ENCODE measurements at places on chromosomes 1 and 21. TPM values are rescaled to one million over a fixed set of nuclear protein-coding genes. Genes with fewer than 3 reads are reported as not detected.

GRCh38 chr1:10007169-10007568 is 10.1 kb downstream of the RBP7 start:
- DNase-seq = no peak

FCRL6 gene
- total RNA-seq = not detected

- DNase-seq = no peak
Observed at GRCh38 chr1:248805876-248806275, 19.8 kb downstream of the SH3BP5L start.

- no peak for DNase-seq
Observed at GRCh38 chr21:40623528-40623927, 223.4 kb downstream of the DSCAM start.

GRCh38 chr1:243667591-243667990 is 182.5 kb downstream of the AKT3 start:
- DNase-seq = no peak

DNA sequence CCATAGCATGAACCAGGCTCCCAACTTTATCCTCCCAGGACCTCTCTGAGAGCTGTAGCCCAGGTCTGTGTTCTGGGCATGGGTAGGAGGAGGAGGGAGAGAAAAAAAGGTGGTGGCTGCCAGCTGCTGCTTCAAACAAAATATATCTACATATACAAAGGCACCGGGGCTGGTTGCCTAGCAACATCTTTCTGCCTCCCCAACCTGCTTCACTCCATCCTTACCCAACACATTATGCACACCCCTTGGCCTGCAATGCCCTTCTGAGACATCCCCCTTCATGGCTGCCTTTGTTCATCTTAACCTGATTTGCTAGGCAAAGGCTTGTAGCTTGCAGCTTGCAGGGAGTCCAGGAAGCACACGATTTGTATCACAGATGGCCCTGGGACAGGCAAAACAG is 27.2 kb upstream of the ATP1A1 start:
- no peak for DNase-seq

DNA sequence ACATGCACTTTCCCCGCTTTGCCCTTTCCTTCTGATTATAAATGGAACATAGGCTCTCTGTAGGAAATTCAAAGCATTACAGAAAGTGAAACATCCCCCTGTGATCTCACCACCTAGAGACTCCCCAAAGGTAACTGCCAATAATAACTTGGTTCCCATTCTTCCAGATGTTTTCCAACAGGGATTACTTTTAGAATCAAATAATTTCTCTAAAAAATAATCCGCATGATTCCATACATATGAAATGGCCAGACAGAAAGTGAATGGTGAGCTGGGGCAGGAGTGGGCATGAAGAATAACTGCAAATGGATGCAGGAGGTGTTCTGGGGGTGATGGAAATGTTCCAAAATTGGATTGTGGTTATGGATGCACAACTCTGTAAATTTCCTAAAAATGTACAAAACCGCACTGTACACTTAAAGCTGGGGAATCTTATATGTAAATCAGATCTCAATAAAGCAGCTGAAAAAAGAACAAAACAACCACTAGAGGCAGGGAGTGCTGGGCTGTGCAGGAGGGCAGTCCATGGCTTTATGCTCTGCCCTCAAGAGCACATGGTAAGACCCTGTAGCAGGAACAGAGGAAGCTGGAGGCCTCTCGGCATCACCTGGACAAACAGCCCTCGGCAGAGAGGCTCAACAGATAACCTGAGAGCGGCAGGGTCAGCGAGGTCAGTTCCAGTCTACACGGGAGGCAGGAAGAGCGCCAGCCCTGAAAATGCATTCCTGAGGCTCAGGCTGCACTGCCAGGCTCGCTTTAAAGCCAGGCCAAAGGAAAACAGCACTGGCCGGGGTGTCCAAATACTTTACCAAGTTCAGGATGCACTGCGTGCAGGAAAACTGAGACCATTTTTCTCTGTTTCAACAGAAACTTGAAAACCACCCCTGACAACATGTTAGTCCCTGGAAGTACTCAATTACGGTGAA is 39.7 kb downstream of the CAPZB start:
- DNase-seq = peak; percentile 49

DNA sequence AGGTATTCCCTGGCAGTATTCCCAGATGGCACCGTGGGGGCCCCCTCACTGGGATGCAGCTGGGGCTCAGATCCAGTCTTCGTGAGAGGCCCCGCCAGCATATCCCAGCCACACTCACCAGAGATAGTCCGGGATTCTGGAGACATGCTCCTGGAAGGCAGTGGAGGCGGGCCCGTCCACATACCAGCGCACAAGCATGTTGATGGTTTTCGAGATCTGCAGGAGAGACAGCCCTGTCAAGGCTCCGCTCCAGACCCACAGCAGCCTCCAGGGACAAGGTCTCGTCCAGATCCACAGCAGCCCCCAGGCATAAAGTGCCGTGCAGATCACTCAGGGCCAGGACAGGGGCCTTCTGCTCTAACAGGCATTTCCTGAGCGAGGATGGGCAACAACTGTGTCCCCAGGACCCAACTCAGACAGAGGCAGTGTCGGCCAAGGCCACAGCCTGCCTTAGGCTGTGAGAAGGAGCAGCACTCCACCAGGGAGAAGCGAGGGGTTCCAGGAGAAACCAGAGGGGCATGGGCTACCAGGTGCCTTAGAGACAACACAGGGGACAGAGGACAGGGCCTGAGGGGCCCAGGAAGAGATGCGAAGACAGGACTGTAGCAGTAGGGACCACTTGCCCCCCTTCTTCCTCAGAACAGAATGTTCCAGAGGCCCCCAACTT is 14.8 kb downstream of the LSS start:
- no peak for DNase-seq

PPM1J gene
- total RNA-seq = 0.10 TPM

NOTCH2NLA gene
- total RNA-seq = 12.8 TPM

CR1L gene
- not detected for total RNA-seq

OR10K1 gene
- not detected for total RNA-seq

ADORA3 gene
- not detected for total RNA-seq

GRCh38 chr1:1292442-1292779 is 12.2 kb downstream of the SCNN1D start:
- DNase-seq = no peak

DNA sequence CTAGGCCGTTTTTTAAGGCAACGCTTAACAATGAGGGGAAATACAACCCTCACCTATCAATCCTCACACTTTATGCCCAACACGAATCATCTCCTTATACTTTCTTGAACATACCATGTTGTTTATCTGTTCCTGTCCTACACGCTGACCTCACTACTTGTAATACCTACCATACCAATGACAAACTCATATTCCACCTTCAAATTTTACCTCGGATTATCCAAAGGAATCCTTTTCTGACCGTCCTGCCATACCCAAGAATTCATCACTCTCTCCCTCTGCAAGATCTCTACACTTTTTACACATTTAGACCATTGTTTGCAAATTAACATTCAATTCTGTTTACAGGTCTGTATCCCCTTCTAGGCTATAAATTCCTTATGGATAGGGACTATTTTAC is 64.4 kb upstream of the GUCA2A start:
- no peak for DNase-seq

NIPAL3 gene
- 22.8 TPM for total RNA-seq

DNA sequence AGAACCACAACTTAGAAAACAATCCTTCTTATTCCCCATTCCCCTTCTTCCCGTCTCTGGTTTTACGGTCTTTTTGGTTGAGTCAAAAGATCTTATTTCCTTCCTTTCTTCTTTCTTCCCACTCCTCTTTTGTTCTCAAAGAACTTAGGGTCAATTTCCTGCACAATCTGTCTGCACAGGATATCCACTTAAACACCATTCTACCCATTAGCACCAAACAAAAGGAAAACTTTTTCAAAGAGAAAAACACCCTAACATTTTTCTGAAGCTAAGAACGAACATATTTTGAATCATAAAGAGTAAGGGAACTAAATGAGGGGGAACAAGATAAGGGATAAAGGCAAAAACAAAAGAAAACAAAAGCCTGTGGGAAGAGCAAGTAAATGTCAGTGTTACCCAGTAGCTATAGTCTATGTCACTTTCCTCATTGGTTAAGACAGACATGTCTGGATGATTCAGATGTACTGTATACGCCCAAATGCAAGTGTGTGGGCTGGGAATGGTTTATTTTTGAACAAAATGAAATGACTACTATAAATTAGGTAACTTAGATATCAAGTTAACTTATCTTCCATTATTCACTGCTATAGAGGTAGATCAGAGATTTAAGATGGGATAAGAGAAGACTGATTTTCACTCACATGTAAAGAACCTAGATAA is 59.9 kb downstream of the TOR3A start:
- DNase-seq = peak; percentile 41

GRCh38 chr1:198624648-198624980 is 14.2 kb upstream of the PTPRC start:
- DNase-seq = no peak

MFSD2A gene
- 9.5 TPM for total RNA-seq

DNA sequence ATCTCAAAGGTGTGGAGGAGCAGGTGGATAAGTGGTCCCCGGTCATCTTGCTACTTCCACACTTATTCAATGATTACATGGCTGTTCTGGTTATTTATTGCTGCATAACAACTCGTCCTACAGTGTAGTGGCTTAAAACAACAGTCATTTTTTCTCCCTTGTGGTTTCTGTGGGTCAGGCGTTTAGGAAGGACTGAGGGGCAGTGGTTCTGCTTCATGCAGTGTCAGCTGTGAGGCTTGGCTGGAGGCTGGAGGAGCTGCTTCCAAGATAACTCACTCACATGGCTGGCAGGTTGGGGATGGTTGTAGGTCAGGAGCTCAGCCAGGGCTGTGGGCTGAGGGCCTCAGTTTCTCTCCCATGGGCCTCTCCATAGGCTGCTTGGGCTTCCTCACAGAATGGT is 5.9 kb upstream of the SLC6A17 start:
- no peak for DNase-seq

DNA sequence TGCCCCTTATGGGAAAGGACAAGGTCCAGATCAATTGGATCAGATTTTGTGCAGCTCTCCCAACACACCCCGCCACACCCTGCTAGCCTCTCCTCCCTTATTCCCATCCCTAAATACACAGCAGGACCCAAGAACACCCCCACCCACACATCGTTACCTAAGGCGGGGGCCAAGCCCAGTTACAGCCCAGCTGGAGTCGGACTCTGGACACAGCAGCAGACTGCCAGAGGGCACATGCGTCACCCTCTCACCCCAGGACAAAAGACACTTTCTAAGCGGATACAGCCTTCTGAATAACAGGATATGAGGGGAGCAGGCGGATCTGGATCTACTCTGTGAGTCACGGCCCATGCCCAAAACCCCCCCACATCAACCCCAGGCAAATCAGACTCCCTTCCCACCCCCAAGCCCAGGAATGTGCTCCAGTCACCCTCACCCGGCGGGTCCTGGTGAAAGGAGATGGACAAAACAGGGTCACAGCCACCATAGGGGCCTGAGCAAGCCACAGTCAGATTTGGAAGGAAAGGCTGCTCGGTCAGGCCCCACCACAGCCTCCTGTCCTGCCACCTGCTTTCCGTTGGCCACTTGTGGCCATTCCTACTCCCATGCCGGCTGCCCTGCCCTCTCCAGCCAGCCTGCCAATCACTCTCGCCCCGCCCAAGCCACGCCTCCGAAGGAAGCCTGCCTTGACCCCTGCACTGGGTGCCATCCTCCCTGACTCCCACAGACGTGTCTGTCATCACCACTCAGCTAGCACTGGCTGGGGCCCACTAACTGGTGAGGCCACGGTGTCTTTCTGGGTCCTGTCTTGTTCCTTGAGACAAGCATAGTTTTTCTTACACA is 4.0 kb downstream of the S100A16 start:
- DNase-seq = peak; percentile 90

HNRNPR gene
- total RNA-seq = 165 TPM

- DNase-seq = no peak
Observed at GRCh38 chr1:175186433-175187160, 6.0 kb downstream of the KIAA0040 start.

DNA sequence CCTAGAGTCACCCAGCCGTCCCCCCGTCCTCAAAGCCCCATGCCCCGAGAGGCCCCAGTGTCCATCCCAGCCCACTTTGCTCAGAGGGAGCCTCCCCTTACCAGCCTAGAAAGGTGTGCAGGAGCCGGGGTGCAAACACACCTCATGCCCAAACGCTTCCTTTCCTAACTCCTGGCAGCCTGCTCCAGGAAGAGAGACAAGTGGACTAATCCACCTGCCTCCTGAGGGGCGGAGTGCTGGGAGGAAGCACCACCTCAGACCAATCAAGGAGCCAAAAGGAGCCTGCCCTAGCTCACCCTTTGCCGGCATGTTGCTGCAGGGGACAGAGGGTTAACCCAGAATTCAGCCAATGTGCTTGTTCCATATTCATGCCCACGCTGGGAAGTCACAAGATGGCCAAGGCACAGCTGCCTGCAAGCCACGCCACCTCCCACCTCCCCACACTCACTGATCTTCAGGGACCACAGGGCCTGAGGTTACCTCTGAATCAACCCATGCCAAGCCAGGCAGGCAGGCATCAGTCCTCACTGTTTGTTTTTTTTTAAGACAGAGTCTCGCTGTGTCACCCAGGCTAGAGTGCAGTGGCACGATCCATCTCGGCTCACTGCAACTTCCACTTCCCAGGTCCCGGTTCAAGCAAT is 27.8 kb downstream of the PLEKHA6 start:
- DNase-seq = no peak

CSF3R gene
- total RNA-seq = not detected

- DNase-seq = no peak
Observed at GRCh38 chr1:118028267-118028666, 98.7 kb downstream of the WDR3 start.

ATAD3C gene
- not detected for total RNA-seq

DNA sequence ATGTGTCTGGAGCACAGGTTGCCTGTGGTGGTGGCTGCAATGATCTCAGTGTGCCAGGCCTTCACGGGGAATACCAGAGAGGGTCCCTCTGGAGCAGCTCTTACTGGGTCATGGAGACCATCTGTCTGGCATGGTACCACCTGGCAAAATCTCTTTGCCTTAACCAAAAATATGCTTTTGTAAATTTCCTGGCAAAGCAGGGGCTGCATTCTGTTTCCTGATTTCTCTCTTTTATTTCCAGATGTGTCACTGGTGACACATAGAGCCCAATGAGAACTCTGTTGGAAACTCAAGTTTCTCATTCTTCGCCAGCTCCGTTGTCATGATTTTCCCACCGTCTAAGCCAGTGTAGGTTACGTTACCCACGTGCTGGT is 136.5 kb downstream of the FGGY start:
- peak; percentile 29 for DNase-seq

DNA sequence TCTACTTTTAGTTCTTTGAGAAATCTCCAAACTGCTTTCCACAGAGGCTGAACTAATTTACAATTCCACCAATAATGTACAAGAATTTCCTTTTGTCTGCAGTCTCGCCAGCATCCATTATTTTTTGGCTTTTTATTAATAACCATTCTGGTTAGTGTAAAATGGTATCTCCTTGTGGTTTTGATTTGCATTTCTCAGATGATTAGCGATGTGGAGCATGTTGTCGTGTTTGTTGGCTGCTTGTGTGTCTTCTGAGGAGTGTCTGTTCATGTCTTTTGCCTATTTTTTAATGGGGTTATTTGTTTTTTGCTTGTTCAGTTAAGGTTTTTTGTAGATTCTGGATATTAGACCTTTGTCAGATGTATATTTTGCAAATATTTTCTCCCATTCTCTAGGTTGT is 131.5 kb downstream of the MAST2 start:
- no peak for DNase-seq

CA6 gene
- not detected for total RNA-seq

MSH4 gene
- total RNA-seq = not detected

- peak; percentile 48 for DNase-seq
Observed at GRCh38 chr1:23393706-23394105, 24.1 kb upstream of the ZNF436 start.
